Cardiac fibroblast (primary cell): ENCODE measurements at places on chromosomes 5 and 9.

DNA sequence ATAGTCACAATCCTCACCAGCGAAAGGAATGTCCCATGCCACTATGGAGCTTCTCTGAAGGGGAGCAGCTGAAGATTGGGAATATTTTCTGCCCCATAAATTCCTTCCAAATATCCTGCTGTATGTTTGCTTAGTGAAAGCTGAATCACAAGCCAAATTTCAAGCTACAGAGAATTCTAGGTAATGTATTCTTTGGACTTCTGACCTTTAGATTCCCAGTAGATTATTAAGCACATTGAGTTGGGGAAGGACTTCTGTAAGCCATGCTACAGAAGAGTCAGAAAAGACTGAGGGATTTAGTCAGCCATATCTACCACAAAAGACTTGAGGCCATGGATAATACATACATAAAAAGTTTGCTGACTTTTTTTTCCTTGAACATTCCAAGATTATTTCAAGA is 1342.0 kb upstream of the NUDT12 start:
- DNase-seq, result no peak

DNA sequence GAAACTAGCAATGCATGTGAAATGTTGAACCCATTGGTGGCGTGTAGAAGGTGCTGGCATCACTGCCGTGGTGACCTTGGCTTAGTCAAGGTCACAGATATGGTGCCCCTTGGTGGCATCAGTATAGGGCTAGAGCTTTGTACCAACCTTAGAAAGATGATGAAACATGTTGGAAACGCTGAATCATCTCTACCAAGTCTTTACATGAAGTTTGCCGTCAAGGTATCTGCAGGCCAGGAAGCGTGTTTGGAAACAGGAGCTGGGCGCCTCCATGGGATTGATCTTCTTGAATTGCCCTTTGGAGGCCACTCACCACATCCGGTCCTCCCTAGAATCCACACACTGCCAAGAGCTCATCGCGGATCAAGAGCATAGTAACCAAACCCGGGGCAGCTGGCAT is 16.9 kb upstream of the BOD1 start:
- no peak for DNase-seq

DNA sequence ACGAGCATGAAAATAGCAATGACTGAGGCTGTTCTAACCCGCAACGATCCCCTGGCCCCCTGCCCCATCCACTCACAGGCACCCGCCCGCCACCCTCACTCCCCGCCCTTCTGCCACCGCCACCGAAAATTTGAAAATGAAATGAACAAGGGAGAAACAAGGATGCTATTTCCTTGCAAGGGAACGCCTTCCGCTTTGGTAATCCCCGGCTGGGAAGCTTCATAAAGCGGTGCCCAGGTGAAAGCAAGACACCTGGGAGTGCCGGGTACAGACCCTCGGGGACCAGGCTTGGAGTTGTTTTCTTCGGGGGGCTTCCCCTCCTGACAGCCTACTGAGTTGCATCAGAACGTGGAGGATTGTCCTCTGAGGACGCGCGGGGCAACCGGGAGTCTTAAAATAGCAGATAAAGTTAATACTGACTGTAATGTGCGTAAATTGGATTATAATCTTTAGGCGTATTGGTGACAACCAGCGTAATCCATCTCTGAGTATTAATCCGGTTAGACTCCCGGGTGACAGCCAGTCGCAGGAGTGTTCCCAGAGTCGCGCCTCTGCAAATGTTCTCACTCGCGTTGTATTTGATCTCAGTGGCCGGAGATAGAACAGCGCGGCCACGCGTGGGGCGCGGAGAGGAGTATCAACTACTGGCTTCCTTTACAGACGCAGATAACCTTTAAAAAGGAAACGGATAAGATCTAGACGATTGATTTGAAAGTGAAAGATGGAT is 885 bp upstream of the MLLT3 start:
- DNase-seq, result no peak

DNA sequence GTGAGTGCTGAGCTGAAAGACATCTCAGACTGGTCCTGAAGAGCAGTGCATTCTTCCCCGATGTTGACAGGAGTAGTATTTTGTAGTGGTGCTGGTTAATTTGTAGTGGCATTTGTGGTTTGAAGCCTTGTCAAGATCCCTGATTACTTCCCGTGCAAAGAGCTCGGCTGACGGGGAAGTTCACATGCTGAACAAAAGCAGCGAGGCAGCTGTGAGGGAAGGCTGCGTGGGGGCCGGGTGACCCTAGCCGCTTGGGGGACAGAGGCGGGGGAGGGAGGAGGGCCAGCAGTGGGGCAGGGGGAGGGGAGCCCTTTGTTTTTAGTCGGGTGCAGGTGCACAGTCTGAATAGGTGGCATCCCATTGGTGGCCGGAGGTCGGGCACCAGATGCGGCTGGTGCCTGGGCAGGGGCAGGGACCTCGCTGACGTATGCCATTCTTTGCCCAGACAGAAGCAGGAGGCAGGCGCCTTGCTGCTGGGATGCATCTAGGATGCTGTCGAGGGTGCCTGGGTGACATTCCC is 64.7 kb downstream of the CRB2 start:
- DNase-seq, result no peak

GRCh38 chr5:66840511-66841013 is 244.4 kb downstream of the MAST4 start:
- DNase-seq, result peak; percentile 38

DNA sequence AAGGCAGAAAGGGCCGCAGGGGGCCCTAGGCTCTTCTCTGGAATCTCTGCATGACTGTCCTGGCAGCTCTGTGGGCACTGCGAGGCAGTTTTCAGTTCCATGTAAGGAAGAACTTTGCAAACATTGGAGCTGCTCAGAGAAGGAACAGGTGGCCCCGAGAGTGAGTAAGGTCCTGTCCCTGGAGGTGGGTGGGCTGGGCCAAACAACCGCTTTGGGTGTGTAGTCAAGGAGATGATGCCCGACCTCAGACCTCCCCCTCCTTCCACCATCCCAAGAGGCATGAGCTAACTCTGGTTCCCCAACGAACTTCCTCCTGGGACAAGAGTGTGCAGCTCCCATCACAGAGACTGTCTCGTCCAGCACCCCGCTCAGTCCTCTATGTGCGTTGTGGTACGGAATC is 20.5 kb downstream of the CSF1R start:
- peak; percentile 85 for DNase-seq

DNA sequence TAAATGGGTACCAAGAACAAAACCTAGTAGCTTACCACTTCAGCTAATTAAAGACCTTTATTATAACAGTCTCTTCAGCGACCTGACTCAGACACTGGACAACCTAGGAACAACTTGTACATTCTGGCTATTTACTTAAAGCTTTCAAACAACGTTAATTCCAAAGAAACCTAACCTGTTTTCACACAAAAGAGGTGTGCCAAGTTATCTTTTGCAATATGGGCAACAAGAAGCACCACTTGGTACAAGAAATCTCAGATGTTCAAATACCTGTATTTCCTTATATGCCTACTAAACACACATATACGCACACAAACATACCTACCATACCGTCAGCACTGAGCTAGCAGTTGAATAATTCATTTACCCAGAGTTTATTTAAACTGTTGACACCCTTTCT is 23.0 kb downstream of the RNF145 start:
- DNase-seq, result no peak

DNA sequence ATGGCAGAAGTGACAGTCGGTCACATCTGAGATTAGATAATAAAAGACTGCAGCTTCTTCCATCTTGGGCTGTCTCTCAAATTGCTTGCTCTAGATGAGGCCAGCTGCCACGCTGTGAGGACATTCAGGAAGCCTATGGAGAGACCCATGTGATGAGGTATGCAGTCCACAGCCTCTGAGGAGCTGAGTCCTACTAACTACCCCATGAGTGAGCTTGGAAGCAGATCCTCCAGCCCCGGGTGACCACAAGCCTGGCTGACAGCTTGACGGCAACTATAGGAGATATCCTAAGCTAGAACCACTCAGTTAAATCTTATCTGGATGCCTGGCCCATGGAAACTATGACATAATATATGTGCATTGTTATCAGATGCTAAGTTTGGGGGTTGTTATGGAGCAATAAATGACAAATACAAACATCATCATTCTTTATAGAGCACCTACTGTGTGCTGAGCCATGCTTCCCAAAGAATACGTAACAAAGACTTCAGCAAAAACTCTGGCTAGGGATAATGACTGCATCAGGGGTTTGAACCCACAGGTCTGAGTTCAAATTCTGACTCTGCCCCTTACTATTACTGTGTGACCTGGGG is 26.7 kb downstream of the KCNV2 start:
- no peak for DNase-seq

DNA sequence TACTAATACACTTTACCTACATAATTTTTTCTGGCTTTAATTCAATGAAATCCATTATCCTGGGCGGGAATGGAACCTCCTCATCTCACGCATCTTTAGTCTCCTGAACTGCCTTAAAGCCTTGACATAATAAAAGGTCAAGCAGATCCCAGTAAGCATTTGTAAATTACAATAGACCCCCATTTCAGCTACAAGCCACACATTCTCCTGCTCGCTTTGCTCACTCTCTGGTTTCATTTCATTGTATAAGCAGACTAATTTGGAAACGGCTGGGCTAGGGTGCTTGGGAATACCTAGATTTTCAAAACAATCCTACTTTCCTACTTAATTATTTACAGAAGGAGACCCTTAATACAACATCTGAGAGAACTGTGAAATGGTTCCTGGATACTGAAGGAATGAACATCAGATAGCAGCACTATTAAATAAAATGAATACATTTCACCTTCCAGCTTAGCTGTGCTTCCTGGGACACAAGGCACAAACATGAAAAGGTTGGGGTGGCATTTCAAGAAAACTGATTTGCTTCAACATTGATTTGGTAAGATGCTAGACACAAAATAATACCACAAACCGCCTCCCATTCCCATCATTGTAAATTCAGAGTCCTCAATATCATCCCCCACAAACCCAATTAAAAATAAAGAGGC is 1.5 kb downstream of the JAKMIP2 start:
- DNase-seq, result no peak

DNA sequence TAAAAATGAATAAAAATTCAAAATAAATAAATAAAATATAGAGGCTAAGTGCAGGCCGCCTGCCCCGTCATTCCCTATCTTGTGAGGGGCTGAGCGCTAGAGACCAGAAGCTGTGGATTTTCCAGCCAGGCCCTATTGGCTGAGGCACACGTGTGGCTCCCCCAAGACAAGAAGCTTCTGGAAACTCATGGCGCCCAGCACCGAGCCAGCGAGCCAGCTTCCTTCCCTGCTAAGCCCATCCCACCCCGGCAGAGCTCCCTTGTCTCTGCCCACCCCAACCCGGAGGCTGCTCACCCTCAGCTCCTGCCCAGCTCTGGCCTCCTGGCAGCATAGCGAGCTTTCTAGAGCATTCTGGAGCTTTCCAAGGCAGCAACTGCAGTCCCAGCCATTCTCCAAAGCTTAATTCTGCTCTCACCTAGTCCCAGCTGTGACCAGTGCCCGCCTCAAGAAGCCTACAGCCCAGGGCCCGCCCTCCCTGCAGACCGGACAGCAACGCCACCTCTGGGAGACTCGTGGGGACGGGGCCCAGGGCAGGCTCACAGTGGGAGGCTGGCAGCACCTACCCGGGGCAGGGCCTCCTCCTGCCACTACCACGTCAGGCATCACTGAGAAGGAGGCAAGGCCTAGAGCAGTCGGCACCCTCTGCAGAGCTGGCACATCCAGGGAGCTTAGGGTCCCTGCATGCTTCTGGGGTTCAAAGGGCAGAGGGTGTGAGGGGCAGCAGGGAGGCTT is 23.2 kb upstream of the TMEM250 start:
- DNase-seq, result no peak

DNA sequence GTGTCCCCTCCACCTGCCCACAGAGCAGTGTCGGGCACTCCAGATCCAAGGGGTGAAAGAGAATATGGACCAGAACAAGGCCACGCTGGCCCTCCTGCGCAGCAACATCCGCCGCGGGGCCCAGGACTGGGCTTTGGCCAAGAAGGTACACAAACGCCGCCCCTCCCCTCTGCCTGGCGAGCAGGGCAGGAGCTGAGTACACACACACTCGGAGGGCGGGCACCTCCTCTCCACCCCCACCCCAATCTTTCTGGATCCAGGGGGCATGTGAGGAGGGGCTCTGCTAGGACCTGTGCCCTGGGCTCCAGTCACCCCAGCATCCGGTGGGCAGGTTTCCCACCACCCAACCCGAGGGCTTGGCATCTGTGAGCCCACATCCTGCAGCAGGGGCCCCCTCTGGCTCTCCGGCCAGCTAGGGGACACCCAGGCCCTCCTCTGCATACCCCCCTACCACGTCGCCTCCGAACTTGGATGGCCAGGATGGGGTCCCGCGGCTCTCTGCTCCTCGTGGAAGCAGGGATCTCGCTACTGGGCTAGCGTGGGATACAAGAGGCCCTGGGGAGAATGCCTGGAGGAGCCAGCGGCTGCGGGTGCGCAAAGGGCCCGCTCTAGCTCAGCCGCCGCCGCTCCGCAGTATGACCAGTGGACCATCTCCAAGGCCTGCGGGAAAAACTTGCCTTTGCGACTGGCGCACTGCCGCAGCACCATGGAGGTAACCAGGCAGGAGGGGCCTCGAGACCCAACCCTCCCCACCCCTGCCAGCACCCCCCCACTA is 3.1 kb downstream of the CCDC183 start:
- DNase-seq, result no peak

DNA sequence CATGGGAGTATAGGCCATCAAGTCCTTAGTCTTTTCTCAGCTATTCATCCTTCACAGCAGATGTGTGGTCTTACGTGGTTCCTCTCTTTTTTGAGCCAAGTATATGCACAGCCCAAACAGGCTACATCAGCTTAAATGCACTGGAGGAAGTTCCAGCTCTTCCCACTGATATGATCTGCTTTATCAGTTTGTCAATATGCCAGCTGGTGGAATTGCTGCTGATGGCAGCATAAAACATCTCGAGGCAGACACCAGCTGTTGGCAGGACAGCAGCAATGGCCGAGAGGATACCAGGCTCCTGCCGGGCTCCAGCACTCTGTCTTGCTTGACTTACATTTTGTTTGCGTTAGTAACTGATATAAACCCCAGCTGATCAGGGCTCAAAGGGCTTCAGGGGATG is 143.4 kb downstream of the TENT4A start:
- DNase-seq, result no peak
